ENCODE measurements at places on chromosomes 13 and 19.

DNA sequence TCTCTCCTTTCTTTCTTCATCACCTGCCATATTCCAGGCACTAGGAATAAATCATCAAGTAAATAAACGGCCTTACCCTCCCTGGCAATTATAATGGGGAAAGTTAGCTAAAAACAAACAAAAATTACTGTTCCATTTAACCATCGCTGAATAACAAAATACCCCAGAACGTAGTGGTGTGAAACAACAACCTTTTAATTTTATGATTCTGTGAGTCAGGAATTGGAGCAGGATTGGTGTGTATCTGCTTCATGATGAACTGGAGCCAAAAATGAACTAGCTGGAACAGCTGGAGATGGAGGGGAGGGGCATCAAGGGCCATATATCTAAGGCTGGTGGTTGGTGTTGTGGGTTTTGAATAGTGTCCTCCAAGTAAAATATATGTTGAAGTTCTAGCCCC lies 3.7 kb upstream of the CADM4 start:
- DNase-seq: no peak

DNA sequence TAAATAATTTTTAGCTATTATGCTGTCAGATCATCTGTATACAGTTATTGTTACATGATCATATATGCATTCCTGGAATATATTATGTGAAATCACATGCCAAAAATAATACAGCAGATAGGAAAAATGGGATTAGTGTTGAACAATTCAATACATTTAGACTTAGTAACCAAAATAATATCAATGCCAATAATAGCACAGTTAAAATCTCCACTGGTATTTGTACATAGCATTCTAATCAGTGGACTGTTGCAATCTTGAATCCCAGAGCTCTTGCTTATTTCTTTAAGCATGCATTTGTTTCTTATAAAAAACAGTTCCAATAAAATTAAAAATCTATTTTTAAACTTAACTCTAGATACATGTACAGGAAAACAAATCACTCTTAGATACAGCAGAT lies 2772.2 kb downstream of the PCDH9 start:
- DNase-seq: no peak

- no peak for DNase-seq
Measured at GRCh38 chr19:43572171-43572588, 3.1 kb downstream of the XRCC1 start.

- DNase-seq: no peak
Measured at GRCh38 chr13:29483211-29483610, 112.3 kb downstream of the SLC7A1 start.

DNA sequence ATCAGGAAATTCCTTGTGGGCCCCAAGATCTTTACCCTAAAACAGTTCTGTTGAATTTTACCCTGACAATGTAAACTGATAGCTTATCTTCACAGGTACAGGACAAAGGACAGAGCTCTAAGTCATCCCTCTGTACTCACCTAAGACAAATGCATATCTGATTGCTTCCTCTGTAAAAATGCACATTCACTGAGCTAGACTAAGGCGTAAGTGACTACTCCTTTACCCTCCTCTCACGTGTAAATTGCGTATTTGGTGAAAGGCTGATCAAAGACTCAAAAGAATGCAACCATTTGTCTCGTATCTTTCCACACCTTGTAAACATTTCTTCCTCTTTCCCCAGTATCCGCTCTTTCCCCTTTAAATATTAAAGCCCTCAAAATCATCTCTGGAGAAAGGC lies 80.6 kb upstream of the LRCH1 start:
- no peak for DNase-seq

GRCh38 chr19:31532034-31532433 lies 182.8 kb upstream of the TSHZ3 start:
- DNase-seq: no peak
